ENCODE measurements at places on chromosomes 3 and 15. TPM values are rescaled to one million over a fixed set of nuclear protein-coding genes. Genes with fewer than 3 reads are reported as not detected.

DNA sequence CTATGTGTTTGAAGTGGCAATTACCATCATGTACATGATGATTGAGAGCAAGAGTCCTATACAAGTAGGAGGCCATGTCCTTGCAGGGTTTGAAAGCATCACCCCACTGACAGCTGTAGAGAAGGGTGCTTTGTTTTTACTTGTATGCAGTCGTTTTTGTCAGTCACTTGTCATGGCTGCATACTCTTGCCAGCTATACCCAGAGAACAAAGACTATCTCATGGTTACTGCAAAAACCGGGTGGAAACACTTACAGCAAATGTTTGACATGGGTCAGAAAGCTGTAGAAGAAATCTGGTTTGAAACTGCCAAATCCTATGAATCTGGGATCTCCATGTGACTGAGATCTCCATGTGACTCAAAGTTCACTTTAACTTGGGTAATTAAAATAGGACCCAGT lies 6.9 kb upstream of the PSMA4 start:
- no peak for DNase-seq

The KIF23 gene
- 63.0 TPM for total RNA-seq

DNA sequence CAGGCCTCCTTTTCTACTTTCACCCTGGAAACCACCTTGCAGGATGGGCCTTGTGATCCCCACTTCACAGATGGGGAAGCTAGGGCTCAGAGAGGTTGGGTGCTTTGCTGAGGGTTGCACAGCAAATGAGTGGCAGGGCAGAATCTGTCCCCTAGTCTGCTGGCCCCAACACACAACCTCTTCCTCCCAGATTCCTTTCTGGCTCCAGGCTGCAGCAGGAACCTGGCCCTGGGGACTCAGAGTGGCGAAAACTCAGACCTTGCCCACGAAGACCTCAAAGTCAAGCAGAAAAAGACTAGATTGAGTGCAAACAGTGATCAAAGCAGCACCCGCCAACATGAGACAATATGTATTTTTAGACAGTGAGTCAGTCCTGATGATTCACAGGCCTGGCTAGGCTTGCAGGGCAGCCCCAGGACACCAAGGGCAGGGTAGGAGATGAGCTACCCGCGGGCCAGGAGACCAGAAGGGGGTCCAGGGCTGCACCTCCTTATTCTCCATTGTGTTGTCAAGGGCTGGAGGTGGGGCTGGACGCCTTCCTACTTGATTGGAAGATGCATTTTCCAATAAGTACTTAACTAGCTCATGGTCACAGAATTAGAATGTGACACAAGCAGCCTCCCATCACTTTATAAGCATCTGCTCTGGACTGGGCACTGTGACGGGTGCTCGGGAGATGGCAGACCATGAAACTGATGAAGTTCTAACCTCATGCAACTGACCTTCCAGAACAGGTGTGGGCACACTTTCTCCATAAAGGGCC lies 23.9 kb downstream of the GOLGA6L2 start:
- peak; percentile 48 for DNase-seq

The CHRNB4 gene
- total RNA-seq, result not detected

The GOLGA8J gene
- total RNA-seq, result not detected

- DNase-seq, result no peak
Measured at GRCh38 chr3:108602249-108602934, 12.9 kb downstream of the DZIP3 start.

DNA sequence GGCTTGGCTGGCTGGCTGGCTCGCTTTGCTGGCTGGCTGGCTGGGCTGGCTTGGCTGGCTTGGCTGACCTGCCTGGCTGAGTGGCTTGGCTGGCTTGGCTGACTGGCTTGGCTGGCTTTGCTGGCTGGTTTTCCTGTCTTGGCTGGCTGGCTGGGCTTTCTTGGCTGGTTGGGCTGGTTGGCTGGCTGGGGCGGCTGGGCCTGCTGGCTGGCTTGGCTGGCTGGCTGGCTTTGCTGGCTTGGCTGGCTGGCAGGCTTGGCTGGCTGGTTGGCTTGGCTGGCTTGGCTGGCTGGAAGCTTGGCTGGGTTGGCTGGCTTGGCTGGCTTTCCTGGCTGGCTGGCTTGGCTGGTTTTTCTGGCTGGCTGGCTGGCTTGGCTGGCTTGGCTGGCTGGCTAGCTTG lies 435.6 kb downstream of the GOLGA6L6 start:
- peak; percentile 0 for DNase-seq

The EPB42 gene
- total RNA-seq, result not detected

GRCh38 chr15:47678040-47678439 lies 39.3 kb upstream of the SEMA6D start:
- no peak for DNase-seq

DNA sequence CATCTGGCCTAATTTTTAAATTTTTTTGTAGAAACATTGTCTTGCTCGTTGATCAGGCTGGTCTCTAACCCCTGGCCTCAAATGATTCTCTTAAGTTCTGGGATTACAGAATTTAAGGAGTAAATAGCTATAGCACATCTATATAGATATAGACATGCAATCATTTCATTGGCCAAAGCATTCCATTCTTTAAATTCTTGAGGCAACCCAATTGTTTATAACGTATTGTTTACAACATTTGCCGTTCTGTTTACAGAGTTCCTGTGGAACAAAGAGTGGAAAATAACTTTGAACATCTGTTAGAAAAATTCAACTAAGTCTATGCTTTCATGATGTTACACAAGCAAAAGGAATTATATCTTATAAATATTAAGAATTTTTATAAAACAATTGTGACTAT lies 205.2 kb upstream of the ROBO2 start:
- no peak for DNase-seq

The FGF7 gene
- 0.02 TPM for total RNA-seq

- DNase-seq, result no peak
Measured at GRCh38 chr3:46986055-46986730, 6.7 kb downstream of the NBEAL2 start.

DNA sequence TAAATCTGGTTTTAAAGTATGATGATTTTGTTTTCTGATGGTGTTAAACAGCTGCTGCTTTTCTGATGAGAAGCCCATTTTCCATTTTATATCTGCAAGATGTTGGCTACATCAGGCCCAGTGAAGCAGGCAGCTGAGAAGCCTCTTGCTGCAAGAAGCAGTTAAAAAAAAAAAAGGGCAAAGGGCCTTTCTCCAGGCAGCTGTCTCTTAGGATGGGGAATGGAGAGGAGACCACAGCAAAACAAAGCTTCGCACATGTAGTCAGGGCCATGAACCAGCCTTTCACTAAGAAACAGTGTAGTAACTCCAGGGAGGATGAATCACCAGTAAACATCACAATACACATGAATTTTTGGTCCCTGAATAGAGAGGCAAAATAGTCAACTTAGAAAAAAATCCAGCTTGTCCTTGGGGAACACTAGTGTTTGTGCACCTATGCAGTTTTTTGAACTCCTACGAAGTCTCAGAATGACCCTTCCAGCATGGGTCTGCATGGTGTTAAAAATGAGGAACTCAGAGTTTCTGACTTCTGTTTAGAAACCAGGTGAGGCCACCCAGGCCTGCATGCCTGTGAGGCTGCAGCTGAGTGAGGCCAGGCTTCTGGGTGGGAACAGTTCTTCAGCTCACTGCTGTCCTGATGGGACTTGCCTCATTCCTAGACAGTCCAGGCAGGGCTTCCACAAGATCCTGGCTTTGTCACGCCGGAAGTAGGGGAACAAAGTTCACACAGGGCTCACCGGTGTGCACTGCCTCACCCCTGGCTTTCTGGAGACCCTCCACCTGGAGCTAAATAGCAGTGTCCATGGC lies 518.7 kb downstream of the MCTP2 start:
- peak; percentile 6 for DNase-seq

The SAMD7 gene
- not detected for total RNA-seq

- DNase-seq, result no peak
Measured at GRCh38 chr3:138046085-138046484, 36.1 kb downstream of the CLDN18 start.

DNA sequence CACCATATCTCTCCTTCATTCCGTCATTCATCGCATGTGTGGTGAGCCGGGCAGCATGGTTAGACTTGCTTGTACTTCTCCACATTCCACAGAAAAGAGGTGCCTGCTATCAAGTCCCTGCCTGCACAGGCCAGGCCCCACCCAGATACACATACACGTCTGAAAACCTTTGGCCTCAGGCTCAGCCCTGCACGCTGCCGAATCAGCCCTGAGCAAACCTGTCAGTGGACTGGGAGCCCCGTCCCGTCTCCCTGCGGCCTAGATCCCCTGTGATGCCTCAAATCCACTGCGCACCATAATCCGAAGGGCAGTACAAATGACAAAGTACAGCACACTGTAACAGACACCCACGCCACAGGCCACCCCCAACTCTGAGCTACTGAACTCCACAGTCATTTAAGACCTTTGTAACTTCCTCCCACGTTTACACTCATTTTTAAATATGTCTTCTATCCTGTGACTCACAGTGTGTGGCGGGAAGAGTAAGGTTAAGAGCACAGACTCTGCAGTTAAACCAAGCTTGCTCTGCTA lies 67.1 kb downstream of the MB21D2 start:
- DNase-seq, result peak; percentile 74

DNA sequence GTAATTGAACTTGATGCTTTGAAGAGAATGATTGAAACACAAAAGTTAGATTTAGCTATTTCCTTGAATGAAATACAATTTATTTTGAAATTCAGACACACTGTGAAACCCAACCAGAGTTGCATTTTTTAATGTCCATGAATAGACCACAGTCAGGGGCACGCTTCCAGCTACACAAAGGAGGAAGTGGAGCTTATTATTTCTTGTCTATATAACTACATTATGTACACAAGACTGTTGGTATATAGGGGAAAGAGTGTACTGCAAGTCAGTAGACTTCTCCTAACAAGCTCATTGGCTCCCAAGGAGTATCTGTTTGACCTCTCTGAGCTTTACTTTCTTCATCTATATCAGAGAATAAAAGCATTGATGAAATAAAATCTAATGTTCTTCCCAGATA lies 326.2 kb downstream of the RYR3 start:
- no peak for DNase-seq

DNA sequence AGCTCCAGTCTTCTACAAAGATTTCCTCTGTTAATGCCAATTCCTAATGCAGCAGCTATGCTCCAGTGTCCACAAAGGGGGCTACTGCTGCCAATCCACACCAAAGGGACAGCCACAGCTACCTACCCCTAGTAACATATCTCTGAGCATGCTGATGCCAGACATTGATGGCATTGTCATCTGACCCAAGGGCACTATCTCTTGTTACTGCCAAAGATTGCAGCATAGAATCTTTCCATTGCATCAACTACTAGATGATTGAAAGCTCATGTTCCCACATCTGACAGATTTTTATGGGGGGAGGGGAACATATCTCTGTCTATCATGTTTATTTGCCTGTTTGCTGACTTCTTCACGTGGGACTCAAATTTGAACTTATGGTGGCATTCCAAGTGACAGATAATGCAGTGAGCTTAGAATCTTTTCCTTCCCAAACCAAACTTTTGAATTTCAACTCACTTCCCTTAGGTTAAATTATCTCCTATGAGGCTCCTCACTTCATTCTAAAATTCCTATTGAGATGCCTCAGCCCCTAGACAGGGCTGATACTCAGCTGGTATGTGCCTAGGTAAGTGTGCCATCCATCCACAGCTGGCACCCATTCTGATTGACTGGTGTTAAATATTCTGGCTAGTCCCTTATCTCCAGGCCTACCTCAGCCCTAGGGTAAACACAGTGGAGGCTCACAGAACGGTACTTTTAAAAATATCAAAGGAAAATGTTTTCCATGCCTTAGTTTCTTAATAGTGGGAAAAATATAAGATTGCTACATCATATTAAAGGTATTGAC lies 100.3 kb downstream of the STRIT1 start:
- DNase-seq, result no peak

DNA sequence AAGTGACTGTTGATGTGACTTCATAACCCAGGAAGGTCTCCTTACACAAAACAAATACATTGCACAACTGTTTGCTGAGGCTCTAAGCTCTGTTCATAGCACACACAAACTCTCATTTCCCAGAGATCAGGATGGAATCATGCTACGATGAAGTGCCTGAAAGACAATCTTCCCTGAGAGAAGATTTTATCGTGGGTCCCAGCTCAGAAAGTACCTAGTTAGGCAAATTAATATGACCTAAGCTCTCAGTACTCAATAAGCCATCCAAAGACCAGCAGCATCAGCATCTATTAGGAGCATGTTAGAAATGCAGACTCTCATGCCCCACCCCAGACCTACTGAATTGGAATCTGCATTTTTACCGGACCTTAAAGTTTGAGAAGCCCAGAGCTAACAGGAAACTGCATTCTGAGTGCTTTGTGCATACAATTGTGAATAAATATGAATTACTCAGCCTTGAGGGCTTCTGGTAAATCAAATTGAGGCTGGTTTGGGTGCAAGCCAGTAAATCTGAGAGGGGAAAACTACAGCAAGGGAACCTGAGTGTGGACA lies 161.5 kb upstream of the C2CD4B start:
- DNase-seq, result no peak

DNA sequence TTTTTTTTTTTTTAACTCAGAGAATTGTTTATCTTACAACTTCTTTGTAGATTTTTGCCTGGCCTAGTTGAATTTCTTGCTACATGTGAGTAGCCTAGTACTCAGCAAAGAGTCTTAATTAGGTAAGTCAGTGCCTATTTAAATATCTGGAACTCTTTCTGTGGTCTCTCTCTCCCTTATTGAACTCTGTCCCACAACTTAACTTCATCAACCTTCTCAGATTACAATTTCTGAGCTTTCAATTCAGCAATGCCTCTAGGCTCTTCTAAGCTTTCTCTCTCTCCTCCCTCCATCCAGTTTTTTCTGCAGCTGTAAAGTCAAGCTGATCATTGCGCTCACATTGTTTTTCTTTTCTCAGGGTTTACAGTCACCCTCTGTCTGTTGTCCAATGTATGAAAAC lies 517.6 kb upstream of the ROBO1 start:
- no peak for DNase-seq

DNA sequence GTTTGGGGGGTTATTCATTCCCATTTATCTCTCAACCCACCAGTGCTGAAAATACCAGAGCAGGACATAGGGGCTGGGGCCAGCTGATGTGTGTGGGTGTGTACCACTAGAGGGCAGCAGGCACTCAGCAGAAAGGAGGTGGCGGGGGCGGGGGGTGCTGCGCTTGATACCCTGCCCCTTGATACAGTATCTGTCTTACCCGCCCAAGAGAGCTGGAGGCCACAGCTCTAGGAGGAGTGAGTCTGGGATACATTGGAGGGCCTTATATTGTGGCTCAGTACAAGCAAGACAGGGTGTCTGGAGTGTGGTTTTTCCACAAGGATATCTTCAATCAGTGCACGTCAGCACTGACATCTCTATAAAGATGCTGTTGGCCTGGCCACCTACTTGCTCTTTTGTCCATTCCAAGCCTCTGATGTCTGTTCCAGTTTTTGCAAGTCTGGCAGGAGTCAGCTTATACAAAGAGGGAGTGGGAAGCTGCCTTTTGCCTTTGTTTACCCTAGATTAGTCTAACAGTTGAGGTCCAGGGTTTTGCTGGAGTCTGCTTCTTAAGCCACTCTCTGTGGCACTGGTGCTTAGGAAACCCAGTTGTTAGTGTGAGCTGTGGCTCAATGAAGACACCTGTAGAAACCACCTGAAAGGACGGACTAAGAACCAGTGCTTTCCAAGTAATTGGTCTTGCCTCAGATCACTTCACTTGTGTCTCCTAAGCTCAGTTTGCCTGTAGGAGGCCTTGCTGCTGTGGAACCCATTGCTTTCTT lies 1.5 kb upstream of the RBM15B start:
- DNase-seq, result peak; percentile 43

The BCL2A1 gene
- 7.9 TPM for total RNA-seq

The TICRR gene
- total RNA-seq, result 10.1 TPM

The PLA2G4B gene
- 3.1 TPM for total RNA-seq
